ENCODE measurements at places on chromosomes 13 and 19. TPM values are rescaled to one million over a fixed set of nuclear protein-coding genes. Genes with fewer than 3 reads are reported as not detected.

DNA sequence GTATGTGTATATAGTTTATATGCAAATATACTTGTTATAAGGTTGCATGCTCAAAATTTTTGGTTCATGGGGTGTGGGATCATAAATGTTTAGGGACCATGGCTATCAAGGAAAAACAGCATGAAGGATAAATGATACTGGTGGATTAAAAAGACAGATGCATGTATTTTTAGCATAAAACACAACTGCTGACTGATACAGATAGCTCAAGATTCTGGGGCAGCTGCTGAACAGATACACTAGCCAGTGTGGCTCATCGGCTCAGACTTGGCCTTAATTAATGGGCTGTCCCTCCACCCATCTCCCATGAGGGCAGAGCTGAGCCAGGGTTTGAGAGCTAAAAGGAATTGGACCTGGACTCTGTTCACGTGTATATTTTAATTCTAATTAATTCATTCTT lies 11.4 kb downstream of the ALOX5AP start:
- no peaks in the 10 kb centered on the region for H3K36me3 ChIP-seq
- DNase-seq, result no peak
- H3K4me3 ChIP-seq, result no peak overlapping the region
- no peaks in the 10 kb centered on the region for H3K4me1 ChIP-seq
- H3K27ac ChIP-seq, result no peak overlapping the region

Gene FCGBP
- total RNA-seq, result 1.5 TPM

DNA sequence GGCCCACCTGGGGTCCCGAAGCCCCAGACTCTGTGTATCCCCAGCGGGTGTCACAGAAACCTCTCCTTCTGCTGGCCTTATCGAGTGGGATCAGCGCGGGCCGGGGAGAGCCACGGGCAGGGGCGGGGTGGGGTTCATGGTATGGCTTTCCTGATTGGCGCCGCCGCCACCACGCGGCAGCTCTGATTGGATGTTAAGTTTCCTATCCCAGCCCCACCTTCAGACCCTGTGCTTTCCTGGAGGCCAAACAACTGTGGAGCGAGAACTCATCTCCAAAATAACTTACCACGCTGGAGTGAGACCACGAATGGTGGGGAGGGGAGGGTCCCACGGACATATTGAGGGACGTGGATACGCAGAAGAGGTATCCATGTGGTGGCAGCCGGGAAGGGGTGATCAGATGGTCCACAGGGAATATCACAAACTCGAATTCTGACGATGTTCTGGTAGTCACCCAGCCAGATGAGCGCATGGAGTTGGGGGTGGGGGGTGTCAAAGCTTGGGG lies 1.0 kb upstream of the ICAM5 start:
- peak; percentile 97 for DNase-seq
- H3K4me3 ChIP-seq, result peak overlapping the region; percentile 79
- peaks cover 31% of the 10 kb centered on the region for H3K4me1 ChIP-seq
- peak overlapping the region; percentile 96 for H3K27ac ChIP-seq
- no peaks in the 10 kb centered on the region for H3K27me3 ChIP-seq
- H3K36me3 ChIP-seq, result peaks cover 39% of the 10 kb centered on the region

GRCh38 chr13:64029343-64030093 lies 2613.9 kb upstream of the PCDH20 start:
- no peak overlapping the region for H3K4me3 ChIP-seq
- no peaks in the 10 kb centered on the region for H3K4me1 ChIP-seq
- no peaks in the 10 kb centered on the region for H3K36me3 ChIP-seq
- no peak for DNase-seq
